Fibroblast of villous mesenchyme (primary cell): ENCODE measurements at places on chromosomes 13 and 19. TPM values are rescaled to one million over a fixed set of nuclear protein-coding genes. Genes with fewer than 3 reads are reported as not detected.

Gene NLRP12
- not detected in 2 replicates for total RNA-seq

Gene LPAR2
- total RNA-seq: 0.86 and 0.97 TPM in 2 replicates

Gene ZNF525
- total RNA-seq: 1.7 and 2.6 TPM in 2 replicates

Gene VSIG10L
- 0.43 and 0.64 TPM in 2 replicates for total RNA-seq

Gene C19orf47
- 11.2 and 11.9 TPM in 2 replicates for total RNA-seq

Gene DIRAS1
- under 0.01 and 0.32 TPM in 2 replicates for total RNA-seq

Gene ZNF560
- total RNA-seq: 0.86 and 0.97 TPM in 2 replicates

Gene LILRB1
- total RNA-seq: not detected in 2 replicates

Gene ZNF576
- total RNA-seq: 9.0 and 9.9 TPM in 2 replicates

Gene KIR3DL2
- not detected in 2 replicates for total RNA-seq

Gene ZNF763
- total RNA-seq: 0.32 and 0.86 TPM in 2 replicates

Gene RNF225
- total RNA-seq: under 0.01 TPM in 1 of 2 replicates, not detected in the other

Gene SAMD1
- 23.3 and 24.2 TPM in 2 replicates for total RNA-seq

Gene CEACAM5
- total RNA-seq: not detected in 2 replicates

Gene LGALS16
- total RNA-seq: not detected in 2 replicates

Gene PEAK3
- total RNA-seq: under 0.01 TPM in 1 of 2 replicates, not detected in the other

Gene PODNL1
- 2.6 TPM in 2 replicates for total RNA-seq

Gene ADAMTS10
- total RNA-seq: 7.3 and 19.3 TPM in 2 replicates

Gene DCT
- not detected in 2 replicates for total RNA-seq

Gene SLC17A7
- total RNA-seq: not detected in 2 replicates

Gene CCDC70
- total RNA-seq: not detected in 2 replicates

Gene DOCK6
- total RNA-seq: 21.2 and 28.7 TPM in 2 replicates

Gene ZBTB45
- 4.7 and 6.1 TPM in 2 replicates for total RNA-seq

Gene TLE6
- 0.97 and 1.7 TPM in 2 replicates for total RNA-seq

Gene CEACAM8
- total RNA-seq: not detected in 2 replicates

Gene VSTM2B
- not detected in 2 replicates for total RNA-seq

Gene PSG7
- total RNA-seq: not detected in 2 replicates

Gene FCGBP
- total RNA-seq: under 0.01 TPM in 2 replicates

Gene CDX2
- not detected in 2 replicates for total RNA-seq

Gene CPB2
- not detected in 2 replicates for total RNA-seq

Gene MTMR6
- total RNA-seq: 28.3 and 41.9 TPM in 2 replicates

Gene IZUMO2
- total RNA-seq: not detected in 2 replicates

Gene CEACAM16
- under 0.01 and 0.32 TPM in 2 replicates for total RNA-seq

Gene SIGLEC8
- total RNA-seq: not detected in 2 replicates

Gene CCDC8
- 8.6 and 12.9 TPM in 2 replicates for total RNA-seq

Gene PSG2
- total RNA-seq: 0.32 and 5.2 TPM in 2 replicates

Gene PGLYRP2
- not detected in 2 replicates for total RNA-seq

Gene ONECUT3
- total RNA-seq: not detected in 2 replicates

Gene PSMD8
- 277 and 299 TPM in 2 replicates for total RNA-seq

Gene ASPDH
- total RNA-seq: not detected in 2 replicates

Gene ZNF490
- total RNA-seq: 5.2 and 7.8 TPM in 2 replicates

Gene GIPC3
- total RNA-seq: 0.32 and 0.43 TPM in 2 replicates

Gene KCNRG
- total RNA-seq: 2.6 and 4.3 TPM in 2 replicates

Gene HSH2D
- total RNA-seq: not detected in 2 replicates

Gene TMC4
- total RNA-seq: 0.32 TPM in 1 of 2 replicates, not detected in the other

Gene SLITRK1
- total RNA-seq: not detected in 2 replicates

Gene CEACAM19
- 2.6 and 5.6 TPM in 2 replicates for total RNA-seq

Gene TRPM4
- 17.3 and 18.0 TPM in 2 replicates for total RNA-seq

Gene ZNF442
- total RNA-seq: 0.64 and 1.3 TPM in 2 replicates

Gene MARCHF2
- 51.8 and 70.9 TPM in 2 replicates for total RNA-seq

Gene LRRC25
- total RNA-seq: under 0.01 TPM in 1 of 2 replicates, not detected in the other

Gene LCP1
- total RNA-seq: 17.7 and 44.9 TPM in 2 replicates
